ENCODE measurements at places on chromosomes 2 and 18. TPM values are rescaled to one million over a fixed set of nuclear protein-coding genes. Genes with fewer than 3 reads are reported as not detected.

Gene DAW1
- 0.17 TPM for total RNA-seq

Gene CFAP210
- total RNA-seq: not detected

Gene C1QL2
- not detected for total RNA-seq

Gene GAREM1
- 3.5 TPM for total RNA-seq
